8988T (cell line): ENCODE measurements at places on chromosomes 2 and 18.

DNA sequence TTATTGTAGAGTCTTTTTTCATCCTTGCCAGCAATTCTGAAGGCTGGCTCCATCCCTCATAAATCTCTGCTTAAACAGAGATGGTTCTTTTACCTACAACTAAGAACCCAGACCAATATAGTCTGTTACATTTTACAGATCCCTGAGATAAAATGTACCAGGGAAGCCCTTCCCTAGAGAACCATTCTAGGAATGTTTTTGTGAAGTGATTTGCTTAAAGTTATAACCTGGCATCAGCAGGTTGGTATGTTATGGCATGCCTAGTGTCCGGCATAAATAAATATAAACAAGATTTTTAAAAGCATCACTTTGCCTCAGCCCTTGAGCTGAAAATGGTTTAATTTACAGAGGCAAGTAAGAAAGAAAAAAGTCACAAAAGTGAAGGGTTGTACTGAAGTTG is 18.5 kb upstream of the NPAS2 start:
- DNase-seq: no peak

GRCh38 chr2:85852152-85852840 is 36.5 kb downstream of the ST3GAL5 start:
- DNase-seq: no peak

- DNase-seq: no peak
These were observed 344.1 kb downstream of the TDRD15 start for GRCh38 chr2:21467910-21468309.

DNA sequence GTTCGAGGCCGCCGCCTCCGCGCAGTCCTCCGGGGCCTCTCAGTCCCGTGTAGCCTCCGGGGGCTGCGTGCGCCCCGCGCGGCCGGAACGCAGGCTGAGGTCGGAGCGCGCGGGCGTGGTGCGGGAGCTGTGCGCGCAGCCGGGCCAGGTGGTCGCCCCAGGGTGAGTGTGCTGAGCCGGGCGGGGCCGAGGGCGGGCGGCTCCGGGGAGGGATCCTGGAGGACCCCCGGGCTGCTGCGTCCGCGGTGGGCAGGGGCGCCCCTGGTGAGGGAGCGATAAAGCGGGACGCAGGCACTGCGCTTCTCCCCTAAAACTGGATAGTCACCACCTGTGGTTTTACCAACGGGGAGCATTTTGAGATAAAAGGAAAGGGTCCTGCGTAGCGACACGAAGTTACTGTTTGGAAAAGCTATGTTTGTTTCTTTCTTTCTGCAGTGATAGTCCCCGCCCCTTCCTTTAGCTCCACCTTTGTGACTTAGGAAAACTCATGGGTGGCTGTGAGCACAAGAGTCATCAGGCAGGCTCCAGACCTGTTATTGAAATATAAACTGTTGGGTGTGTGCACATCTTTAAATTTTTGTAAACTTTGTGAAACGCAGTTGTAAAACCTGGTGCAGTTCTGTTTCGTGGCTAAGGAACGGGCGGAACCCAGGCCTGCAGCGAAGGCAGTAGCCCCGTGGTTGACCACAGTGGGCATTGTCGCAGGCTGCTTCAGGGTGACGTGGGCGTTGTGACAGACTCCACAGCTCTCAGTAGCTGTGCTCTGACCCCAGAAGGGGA is 687 bp downstream of the CTDP1 start:
- no peak for DNase-seq

GRCh38 chr2:118319271-118319684 is 231.0 kb downstream of the INSIG2 start:
- DNase-seq: no peak

- no peak for DNase-seq
These were observed 13.5 kb upstream of the FEZ2 start for GRCh38 chr2:36611316-36611990.
